Stimulated activated CD4-positive, alpha-beta T cell treated with anti-CD3 and anti-CD28 coated beads, Interleukin-12 subunit alpha, Interleukin-12 subunit beta, amount 100 ng/mL, for 4 hours (primary cell): ENCODE measurements at places on chromosomes 4 and X.

DNA sequence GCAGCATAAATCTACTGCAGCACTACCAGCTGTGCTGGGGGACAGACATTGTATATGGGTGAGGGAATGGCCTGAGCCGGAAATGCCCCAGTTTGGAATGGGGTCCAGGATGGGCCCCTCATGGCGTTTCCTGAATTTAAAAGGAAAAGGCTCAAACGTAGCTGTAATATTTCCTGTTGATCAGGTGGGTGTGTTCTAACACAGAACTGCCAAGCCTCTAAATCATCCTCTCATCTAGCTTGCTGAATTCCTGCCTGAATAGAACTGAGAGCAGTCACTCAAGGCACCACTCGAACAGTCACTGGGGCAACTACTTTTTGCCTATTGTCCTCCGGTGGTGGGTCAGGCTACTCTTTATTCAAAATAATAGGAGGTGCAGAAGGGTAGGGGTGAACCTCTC, 28.7 kb downstream of the ADH6 start:
- DNase-seq, result no peak

GRCh38 chrX:128929271-128930057, 593.8 kb downstream of the SMARCA1 start:
- no peak for DNase-seq

- DNase-seq, result no peak
These were observed 63.4 kb downstream of the GPR50 start for GRCh38 chrX:151239751-151240150.

- no peak for DNase-seq
These were observed 340.9 kb downstream of the CHIC1 start for GRCh38 chrX:73903941-73904340.

DNA sequence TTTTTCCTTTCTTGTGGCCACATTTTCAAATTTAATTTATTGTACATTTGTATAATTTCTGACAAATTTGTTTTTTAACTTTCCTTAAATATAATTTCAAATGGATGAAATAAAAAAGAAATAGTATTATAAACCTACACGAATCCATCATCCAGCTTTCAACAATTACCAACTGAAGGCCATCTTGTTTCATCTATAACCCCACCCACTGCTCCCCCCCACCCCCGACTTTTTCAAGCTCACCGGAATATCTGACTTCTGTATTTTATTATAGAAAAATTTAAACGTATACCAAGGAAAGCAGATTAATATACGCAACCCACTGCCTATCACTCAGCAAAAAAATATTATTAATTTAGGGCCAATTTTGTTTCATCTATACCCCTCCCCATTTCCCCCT, 1.1 kb downstream of the MORF4L2 start:
- no peak for DNase-seq

DNA sequence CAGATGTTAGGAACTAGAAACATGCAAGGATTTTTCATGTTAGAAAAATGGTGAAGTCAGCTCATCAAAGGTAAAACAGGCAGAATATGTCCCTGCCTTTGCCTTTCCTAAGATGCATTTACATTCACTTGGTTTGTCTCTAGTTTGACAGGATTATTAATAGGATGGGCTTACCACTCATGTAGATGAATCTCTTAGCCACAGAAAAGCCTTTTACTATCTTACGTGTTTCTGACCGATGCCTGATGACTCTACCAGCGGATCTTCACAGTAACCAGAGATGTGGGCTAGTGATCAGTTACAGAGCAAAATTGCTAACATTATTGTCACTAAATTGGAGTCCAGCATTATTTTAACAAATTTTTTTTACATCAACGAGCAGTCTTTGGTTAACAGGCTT, 187.6 kb downstream of the MAML3 start:
- no peak for DNase-seq
